Activated CD4-positive, alpha-beta memory T cell treated with anti-CD3 and anti-CD28 coated beads, Interleukin-2, amount 10 ng/mL, durations not matched to agents 7 days and 5 days (primary cell): ENCODE measurements at places on chromosomes 1 and 21.

DNA sequence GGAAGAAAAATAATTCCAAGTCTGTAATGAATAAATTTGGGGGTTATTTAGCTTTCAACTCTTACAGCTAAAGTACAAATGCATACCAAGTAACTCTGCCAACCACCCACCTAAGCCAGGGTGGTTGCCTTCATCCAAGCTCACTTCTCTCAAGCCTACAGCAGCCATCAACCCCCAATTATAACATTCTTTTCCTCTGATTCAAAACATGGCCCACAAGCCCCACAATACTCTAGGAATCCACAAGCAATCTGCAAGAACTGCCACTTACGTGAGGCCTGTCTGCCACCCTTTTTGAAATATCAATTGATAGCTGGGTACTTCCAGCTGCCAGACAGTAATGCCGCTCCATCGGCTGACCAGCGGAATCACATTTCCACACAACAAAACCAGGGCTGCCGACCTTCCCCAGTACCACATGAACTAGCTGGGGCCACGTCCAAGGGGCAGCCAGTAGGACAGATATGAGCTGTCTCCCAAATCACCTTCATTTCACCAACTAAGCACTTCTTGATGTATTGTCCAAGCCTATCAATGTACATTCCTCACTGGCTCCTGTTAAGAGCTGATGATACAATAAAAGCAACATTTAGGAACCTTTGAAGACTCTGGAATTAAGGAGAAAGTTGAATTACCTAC is 3.2 kb downstream of the LBR start:
- H3K4me1 ChIP-seq = peaks cover 61% of the 10 kb centered on the region
- peak overlapping the region; percentile 9 for H3K4me3 ChIP-seq
- H3K36me3 ChIP-seq = peaks cover 56% of the 10 kb centered on the region
- no peaks in the 10 kb centered on the region for H3K27me3 ChIP-seq

GRCh38 chr1:212971312-212971711 is 21.0 kb downstream of the VASH2 start:
- H3K36me3 ChIP-seq = no peaks in the 10 kb centered on the region
- H3K27me3 ChIP-seq = peaks cover 30% of the 10 kb centered on the region
- H3K4me3 ChIP-seq = no peak overlapping the region
- no peak for DNase-seq
- H3K27ac ChIP-seq = no peak overlapping the region
- peaks cover 8% of the 10 kb centered on the region for H3K4me1 ChIP-seq

GRCh38 chr1:108877348-108878159 is 769 bp downstream of the GPSM2 start:
- peaks cover 2% of the 10 kb centered on the region for H3K27me3 ChIP-seq
- peak overlapping the region; percentile 58 for H3K27ac ChIP-seq
- no peak for DNase-seq
- peaks cover 35% of the 10 kb centered on the region for H3K4me1 ChIP-seq
- H3K36me3 ChIP-seq = no peaks in the 10 kb centered on the region
- peak overlapping the region; percentile 94 for H3K4me3 ChIP-seq

- H3K27ac ChIP-seq = peak overlapping the region; percentile 82
- H3K4me1 ChIP-seq = peaks cover 61% of the 10 kb centered on the region
- H3K4me3 ChIP-seq = peak overlapping the region; percentile 2
- peak; percentile 70 for DNase-seq
- peaks cover 2% of the 10 kb centered on the region for H3K36me3 ChIP-seq
Observed at GRCh38 chr1:23613191-23614031, 54.1 kb upstream of the ID3 start.

- no peak for DNase-seq
- no peaks in the 10 kb centered on the region for H3K36me3 ChIP-seq
- H3K4me3 ChIP-seq = no peak overlapping the region
- no peak overlapping the region for H3K27ac ChIP-seq
- H3K27me3 ChIP-seq = no peaks in the 10 kb centered on the region
Observed at GRCh38 chr1:103416681-103417286, 108.7 kb upstream of the RNPC3 start.

GRCh38 chr1:86018283-86018923 is 138.2 kb downstream of the COL24A1 start:
- no peaks in the 10 kb centered on the region for H3K4me1 ChIP-seq
- H3K36me3 ChIP-seq = no peaks in the 10 kb centered on the region
- no peak for DNase-seq
- H3K27ac ChIP-seq = no peak overlapping the region
- no peak overlapping the region for H3K4me3 ChIP-seq
